Upper lobe of right lung (tissue), 1 donor: ENCODE measurements at places on chromosomes 2 and 18. TPM values are rescaled to one million over a fixed set of nuclear protein-coding genes. Genes with fewer than 3 reads are reported as not detected.

Gene KCNJ3
- total RNA-seq, result not detected

Gene SLC16A14
- 4.7 TPM for total RNA-seq

Gene CD8B2
- not detected for total RNA-seq

Gene UGT1A8
- not detected for total RNA-seq

Gene CLEC4F
- total RNA-seq, result 1.2 TPM
